ENCODE measurements at places on chromosomes 2 and 18.

DNA sequence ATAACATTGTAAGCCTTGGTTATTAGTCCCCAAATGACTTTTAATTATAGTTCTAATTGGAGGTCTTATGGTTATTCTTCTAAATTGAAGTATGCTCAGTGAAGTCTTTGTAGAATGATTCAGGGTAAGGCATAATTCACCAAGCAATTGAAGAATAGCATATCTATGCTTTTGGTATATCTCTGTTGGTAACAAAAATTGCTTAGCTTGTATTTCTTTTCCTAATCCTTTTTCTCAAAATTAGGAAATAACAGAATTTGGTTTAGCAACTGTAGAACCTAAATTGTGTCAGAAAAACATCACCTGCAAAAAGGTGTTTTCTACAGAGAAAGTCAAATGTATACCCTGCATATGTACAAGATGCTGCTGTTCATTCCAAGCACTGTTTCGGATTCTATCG lies 189.2 kb upstream of the EPHA4 start:
- no peak for DNase-seq

GRCh38 chr18:8889489-8889888 lies 184.1 kb downstream of the MTCL1 start:
- no peak for DNase-seq

- no peak for DNase-seq
Measured at GRCh38 chr2:42835577-42836371, 43.4 kb upstream of the HAAO start.

DNA sequence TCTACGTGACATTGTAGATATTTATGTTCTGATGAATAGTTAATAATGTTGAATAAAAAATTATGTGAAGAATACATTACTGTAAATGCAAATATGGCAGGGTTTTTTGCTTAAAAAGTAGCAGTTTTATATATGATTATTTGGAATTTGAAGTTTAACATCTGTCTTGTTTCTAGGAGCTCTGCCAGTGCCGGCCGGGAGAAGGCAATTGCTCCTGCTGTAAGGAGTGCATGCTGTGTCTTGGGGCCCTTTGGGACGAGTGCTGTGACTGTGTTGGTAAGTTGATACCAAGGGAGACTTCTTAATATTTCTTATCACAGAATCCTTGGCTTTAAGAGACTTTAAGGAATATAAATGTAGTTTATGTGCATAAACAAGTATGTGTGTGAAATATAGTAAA lies 25.2 kb downstream of the TWSG1 start:
- no peak for DNase-seq

DNA sequence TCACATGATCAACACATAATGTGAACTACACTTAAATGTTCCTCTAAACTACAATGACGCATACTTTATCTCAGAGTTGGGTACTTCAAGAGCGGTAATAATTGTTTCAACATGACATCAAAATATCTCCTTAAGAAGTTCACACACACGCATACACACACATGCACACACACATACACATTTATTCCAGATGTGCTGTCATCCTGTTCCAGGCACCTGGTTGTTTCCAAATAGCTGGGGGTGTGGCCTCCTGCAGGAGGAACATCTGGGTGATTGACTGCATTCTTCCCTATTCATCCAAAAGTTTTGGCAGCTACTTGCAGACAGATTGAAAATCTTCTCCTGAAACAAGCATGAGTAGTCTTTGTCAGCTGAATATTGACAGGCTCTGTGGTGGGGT lies 37.9 kb upstream of the PIK3C3 start:
- no peak for DNase-seq

GRCh38 chr18:67359873-67360838 lies 156.4 kb downstream of the DSEL start:
- peak; percentile 51 for DNase-seq

GRCh38 chr2:207260021-207260420 lies 94.3 kb upstream of the KLF7 start:
- no peak for DNase-seq

DNA sequence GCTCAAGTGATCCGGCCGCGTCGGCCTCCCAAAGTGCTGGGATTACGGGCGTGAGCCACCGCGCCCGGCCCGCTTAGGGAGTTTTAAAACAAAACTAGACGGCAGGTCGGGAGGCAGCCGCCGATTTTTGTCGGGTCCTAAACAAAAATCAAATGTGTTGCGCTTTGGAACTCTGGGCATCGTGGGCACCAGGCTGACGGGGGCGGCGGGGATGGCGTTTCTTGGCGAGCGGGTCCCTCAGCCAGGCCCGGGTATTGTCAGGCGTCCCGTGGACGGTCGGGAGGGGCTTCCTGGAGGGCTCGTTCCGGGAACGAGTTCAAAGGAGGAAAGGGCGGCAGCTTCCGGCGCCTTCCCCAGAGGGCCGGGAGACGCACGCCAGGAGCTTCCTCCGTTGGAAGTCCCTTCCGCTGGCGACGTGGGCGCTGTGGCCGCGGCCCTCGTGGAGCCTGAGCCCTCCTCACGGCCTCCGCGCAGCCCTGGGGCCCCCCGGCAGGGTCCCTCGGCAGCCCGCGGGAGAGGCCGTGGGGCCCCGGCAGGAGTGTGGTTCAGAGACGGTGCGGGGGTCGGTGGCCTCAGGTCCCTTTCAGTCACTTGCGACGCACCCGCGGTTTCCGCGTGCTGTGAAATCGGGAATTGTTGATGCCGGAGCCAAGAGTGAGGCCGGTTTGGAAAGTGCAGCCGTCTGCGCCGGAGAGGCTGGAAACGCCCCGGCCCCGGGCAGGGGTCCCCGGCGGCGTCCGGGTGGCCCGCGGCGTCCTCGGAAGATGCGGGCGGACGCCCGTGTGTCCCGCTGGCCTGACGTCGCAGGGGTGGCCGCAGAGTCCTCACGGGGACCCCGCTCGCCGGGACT lies 59.3 kb downstream of the EMILIN2 start:
- peak; percentile 75 for DNase-seq

DNA sequence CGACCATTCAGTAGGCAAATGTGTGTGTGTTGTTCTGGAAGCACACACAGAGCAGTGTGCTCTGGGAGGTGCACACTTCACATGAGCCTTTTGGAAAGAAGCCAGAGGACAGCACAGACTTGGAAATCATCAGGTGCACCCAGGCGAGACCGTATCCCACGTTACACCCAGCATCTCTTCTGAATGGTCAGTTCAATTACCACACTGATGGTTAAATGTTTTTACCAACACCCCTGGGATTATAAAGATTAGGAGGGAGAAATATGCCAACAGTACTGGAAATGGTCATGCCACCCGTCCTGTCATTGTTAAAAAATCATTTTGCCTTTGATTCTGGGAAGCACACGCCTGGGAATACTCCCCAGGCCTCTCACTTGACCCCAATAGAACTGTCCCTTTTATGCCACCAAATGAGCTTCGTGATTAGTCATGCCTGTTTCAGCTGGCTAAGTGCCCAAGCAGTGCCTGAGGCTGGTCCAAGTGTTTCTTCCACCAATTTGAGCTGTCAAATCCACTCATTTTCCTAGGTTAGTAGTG lies 183.7 kb downstream of the NRP2 start:
- DNase-seq, result no peak

DNA sequence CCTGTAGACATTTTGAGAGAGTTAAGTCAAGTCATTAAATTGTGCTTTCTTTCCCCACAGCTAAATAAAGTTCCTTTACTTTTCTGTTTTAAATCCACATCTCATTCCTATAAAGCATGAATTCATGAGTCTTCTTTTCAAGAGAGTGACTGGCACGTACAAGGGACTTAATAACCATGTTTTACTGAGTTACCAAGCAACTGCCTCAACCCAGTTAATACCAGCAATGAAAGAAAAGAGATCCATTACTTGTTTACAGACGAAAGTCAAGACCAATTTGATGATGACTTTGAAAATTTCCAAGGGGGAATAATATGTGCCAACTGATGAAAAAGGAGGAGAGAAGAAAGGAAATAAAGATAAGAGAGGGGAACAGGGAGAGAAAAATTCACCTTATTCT lies 1082.5 kb upstream of the GYPC start:
- DNase-seq, result no peak

Measured in stimulated activated CD4-positive, alpha-beta T cell treated with anti-CD3 and anti-CD28 coated beads, Interleukin-15, amount 100 ng/mL, for 24 hours (primary cell).